CD4-positive, alpha-beta T cell treated with Interleukin-1 beta for 1 hour (primary cell): ENCODE measurements at places on chromosomes 3 and 15.

- DNase-seq = no peak
Measured at GRCh38 chr3:151949706-151950105, 76.3 kb downstream of the SUCNR1 start.

GRCh38 chr3:102230057-102230456 lies 204.8 kb upstream of the ZPLD1 start:
- DNase-seq = no peak

DNA sequence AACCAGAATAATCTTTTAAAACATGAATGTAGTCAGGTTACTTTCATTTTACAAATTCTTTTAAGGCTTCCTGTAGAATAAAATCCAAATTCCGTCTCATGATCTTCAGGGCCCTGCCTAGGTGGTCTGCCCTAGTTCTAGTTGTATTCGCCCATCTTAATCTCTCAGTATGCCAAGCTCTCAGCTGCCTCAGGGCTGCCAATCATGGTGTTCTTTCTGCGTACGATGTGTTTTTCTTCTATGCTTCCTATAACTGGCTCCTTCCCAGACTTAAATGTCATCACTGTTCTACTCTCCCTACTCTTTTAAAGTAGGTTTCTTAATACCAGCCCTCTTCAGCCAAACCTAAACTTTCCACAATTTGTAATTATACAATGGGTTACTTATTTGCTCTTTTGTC lies 107.4 kb downstream of the GREM1 start:
- no peak for DNase-seq

- no peak for DNase-seq
Measured at GRCh38 chr15:101044625-101045235, 125.6 kb downstream of the LRRK1 start.
